ENCODE measurements at places on chromosomes 3 and 15. TPM values are rescaled to one million over a fixed set of nuclear protein-coding genes. Genes with fewer than 3 reads are reported as not detected.

DNA sequence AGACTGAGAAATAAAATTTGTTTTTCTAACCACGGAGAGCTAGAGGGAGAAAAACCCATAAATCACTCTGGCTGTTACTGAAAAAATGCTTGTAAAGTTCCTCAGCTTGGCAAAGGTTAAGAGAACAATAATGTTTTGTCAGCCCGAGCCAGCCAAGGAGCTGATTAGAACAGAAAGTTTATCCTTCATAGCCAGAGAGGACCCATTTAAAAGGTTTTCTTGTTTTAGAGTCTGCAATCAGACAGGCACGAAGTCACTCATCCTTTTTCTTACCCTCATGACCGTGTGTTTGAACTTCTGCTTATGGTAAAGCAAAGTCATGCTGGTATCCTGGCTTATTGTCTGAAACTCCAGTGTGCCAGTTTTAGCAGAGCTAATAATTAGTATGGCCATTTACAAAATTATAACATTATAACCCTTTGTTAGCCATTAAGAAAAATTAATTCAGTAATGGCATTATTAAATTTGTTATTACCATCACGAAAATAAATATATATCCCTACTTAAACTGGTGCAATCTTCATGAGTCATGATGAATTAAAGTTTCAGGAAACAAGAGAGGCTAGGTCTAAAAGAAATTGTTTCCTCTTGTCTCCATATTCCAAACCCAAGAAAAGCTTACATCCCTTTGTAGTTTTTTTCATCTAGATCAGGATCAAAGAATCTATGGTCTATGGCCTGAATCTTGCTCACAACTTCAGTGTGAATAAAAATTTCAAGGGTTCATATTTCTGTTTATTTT, 13.5 kb upstream of the STXBP5L start:
- no peak for DNase-seq
- no peaks in the 10 kb centered on the region for H3K4me1 ChIP-seq
- H3K27ac ChIP-seq, result no peak overlapping the region
- H3K27me3 ChIP-seq, result peaks cover 16% of the 10 kb centered on the region

GRCh38 chr3:36843065-36844051, 79.0 kb upstream of the DCLK3 start:
- H3K27ac ChIP-seq, result no peak overlapping the region
- no peak overlapping the region for H3K4me3 ChIP-seq
- DNase-seq, result no peak
- H3K27me3 ChIP-seq, result no peaks in the 10 kb centered on the region

GRCh38 chr3:49754536-49754935, 30.8 kb upstream of the GMPPB start:
- no peak overlapping the region for H3K4me3 ChIP-seq
- peaks cover 23% of the 10 kb centered on the region for H3K4me1 ChIP-seq
- no peaks in the 10 kb centered on the region for H3K27me3 ChIP-seq
- no peak for DNase-seq

- no peak overlapping the region for H3K4me3 ChIP-seq
- H3K27me3 ChIP-seq, result no peaks in the 10 kb centered on the region
- peaks cover 42% of the 10 kb centered on the region for H3K36me3 ChIP-seq
- peak overlapping the region; percentile 73 for H3K27ac ChIP-seq
- DNase-seq, result no peak
- H3K4me1 ChIP-seq, result peaks cover 9% of the 10 kb centered on the region
Measured at GRCh38 chr3:58102976-58103451, 94.8 kb downstream of the FLNB start.

DNA sequence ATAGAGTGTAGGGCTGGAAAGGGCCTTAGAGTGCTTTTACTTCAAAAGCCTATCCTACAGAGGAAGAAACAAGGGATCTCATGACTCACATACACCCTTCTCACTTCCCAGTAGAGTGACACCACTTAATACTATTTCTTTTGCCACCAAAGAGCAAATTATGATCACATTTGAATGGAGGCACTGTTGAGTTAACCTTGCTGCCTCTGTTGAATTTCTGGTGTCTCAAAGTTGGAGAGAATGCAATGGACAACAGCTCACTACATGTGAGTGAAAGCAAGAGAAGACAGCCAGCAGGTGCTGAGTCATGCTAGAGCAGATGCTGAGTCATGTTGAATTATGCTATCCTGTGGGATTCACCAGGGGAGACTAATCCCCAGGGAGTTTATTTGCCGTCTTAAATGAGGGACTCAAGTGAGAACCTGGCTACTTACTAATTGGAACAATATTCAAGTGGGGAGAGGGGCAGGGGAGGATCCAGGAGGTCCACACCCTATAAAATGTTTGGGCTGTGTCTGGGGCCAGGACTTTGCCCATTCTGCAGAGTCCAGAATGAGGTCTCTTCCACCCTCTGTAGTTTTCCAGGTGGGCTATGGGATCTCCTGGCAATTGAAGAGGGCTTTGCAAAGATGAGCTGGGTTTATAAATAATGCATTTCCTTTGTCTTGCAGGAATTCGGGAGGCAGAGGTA, 35.8 kb downstream of the ST8SIA2 start:
- H3K36me3 ChIP-seq, result peaks cover 15% of the 10 kb centered on the region
- DNase-seq, result no peak
- H3K27me3 ChIP-seq, result no peaks in the 10 kb centered on the region
- no peak overlapping the region for H3K4me3 ChIP-seq
- no peak overlapping the region for H3K27ac ChIP-seq
- no peaks in the 10 kb centered on the region for H3K4me1 ChIP-seq

WWTR1 gene
- total RNA-seq, result 45.4 TPM

DNA sequence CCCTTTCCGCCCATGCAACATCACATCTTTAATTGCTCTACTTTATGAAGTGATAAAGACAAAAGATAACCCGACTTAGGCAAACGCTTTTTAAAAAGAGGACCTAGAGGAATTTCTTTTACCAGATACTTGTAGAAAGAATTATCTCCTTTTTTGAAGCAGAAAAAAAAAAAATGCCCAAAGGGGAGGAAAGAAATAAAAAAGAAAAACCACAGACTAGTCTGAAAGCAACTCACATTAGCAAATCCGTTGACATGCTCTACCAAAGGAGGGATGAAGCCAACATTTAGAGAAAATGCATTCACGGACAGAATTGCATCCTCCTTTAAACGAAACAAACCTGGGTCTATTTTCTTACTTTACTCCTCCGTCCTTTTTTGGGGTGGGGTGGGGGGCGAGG, 213.6 kb downstream of the MEIS2 start:
- peaks cover 57% of the 10 kb centered on the region for H3K27me3 ChIP-seq
- peaks cover 60% of the 10 kb centered on the region for H3K4me1 ChIP-seq
- peaks cover 17% of the 10 kb centered on the region for H3K36me3 ChIP-seq
- H3K4me3 ChIP-seq, result peak overlapping the region; percentile 89
- DNase-seq, result no peak

COL6A5 gene
- 0.14 TPM for total RNA-seq

DNA sequence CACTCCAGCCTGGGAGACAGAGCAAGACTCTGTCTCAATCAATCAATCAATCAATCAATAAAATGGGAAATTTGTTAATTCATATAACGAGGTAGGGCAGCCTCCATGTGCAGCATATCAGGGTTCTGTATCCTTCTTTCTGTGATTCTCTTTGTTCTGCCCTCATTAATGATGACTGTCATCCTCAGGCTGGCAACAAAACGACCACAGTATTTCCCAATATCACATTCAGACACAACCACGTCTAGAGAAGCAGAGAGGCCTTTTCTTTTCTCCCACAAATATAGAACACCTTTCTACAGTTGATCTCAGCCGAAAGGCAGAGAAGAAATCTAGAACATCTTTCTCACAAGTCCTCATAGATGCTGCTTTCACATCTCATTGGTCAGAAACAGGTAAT, 11.2 kb downstream of the CEP19 start:
- H3K4me3 ChIP-seq, result no peak overlapping the region
- no peaks in the 10 kb centered on the region for H3K4me1 ChIP-seq
- DNase-seq, result no peak
- no peak overlapping the region for H3K27ac ChIP-seq
- no peaks in the 10 kb centered on the region for H3K27me3 ChIP-seq
- no peaks in the 10 kb centered on the region for H3K36me3 ChIP-seq

GRCh38 chr3:72829701-72830100, 18.5 kb downstream of the SHQ1 start:
- no peak overlapping the region for H3K27ac ChIP-seq
- H3K36me3 ChIP-seq, result peaks cover 26% of the 10 kb centered on the region
- DNase-seq, result no peak
- no peaks in the 10 kb centered on the region for H3K4me1 ChIP-seq
- no peak overlapping the region for H3K4me3 ChIP-seq

GRCh38 chr3:120798346-120798745, 55.8 kb downstream of the GTF2E1 start:
- H3K27ac ChIP-seq, result no peak overlapping the region
- H3K4me3 ChIP-seq, result no peak overlapping the region
- H3K4me1 ChIP-seq, result no peaks in the 10 kb centered on the region
- no peaks in the 10 kb centered on the region for H3K27me3 ChIP-seq
- DNase-seq, result no peak
- no peaks in the 10 kb centered on the region for H3K36me3 ChIP-seq

DNA sequence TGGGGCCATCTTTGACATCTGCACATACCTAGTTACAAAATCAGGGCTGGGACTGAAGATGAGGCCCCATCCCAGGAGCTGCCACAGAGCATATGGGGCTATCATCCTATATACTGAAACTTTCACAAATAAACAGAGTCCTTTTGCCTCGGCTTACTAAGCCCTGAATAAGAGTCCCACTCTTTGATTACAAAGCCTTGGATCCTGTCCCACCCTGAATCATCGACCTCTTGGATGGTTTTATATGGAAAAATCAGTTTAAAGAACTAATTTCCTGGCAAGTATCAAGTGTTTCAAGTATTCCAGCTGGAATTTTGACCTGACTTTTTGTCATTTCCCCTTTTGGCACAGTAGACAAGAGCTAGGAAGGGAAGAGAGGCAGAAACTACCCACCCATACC, 331.3 kb upstream of the FRG2C start:
- no peak overlapping the region for H3K4me3 ChIP-seq
- H3K27ac ChIP-seq, result no peak overlapping the region
- no peaks in the 10 kb centered on the region for H3K36me3 ChIP-seq
- DNase-seq, result no peak

- no peak overlapping the region for H3K4me3 ChIP-seq
- no peaks in the 10 kb centered on the region for H3K4me1 ChIP-seq
- H3K27ac ChIP-seq, result no peak overlapping the region
- H3K27me3 ChIP-seq, result peaks cover 16% of the 10 kb centered on the region
- DNase-seq, result no peak
Measured at GRCh38 chr3:38627956-38628355, 21.5 kb downstream of the SCN5A start.

- peaks cover 4% of the 10 kb centered on the region for H3K4me1 ChIP-seq
- H3K27me3 ChIP-seq, result no peaks in the 10 kb centered on the region
- no peak overlapping the region for H3K4me3 ChIP-seq
- H3K36me3 ChIP-seq, result peaks cover 21% of the 10 kb centered on the region
- DNase-seq, result no peak
Measured at GRCh38 chr3:180926526-180926925, 14.1 kb downstream of the FXR1 start.

- H3K27me3 ChIP-seq, result no peaks in the 10 kb centered on the region
- peaks cover 47% of the 10 kb centered on the region for H3K4me1 ChIP-seq
- peak overlapping the region; percentile 2 for H3K4me3 ChIP-seq
- H3K27ac ChIP-seq, result peak overlapping the region; percentile 81
- no peaks in the 10 kb centered on the region for H3K36me3 ChIP-seq
Measured at GRCh38 chr3:112671930-112672715, 31.2 kb upstream of the CCDC80 start.

DNA sequence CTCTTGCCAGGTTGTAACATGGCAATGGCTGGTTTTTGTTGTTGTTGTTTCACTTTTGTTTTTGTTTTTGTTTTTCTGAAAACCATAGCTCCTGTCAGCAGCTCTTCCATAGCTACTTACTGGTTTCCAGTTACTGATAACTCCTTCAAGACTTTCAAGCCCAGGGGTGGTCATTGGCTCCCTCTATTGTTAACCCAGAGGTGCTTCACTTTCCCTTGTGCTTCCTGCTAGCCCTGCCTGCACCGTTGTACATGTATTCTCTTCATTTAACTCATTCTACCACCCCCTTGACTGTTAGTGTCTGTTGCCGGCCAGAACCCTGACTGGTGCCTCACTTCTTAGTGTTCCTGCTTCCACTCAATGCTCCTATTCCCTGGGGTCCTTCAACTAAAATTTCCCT, 4.2 kb upstream of the TRAT1 start:
- H3K4me1 ChIP-seq, result no peaks in the 10 kb centered on the region
- H3K4me3 ChIP-seq, result no peak overlapping the region
- H3K27ac ChIP-seq, result no peak overlapping the region
- DNase-seq, result no peak

DNA sequence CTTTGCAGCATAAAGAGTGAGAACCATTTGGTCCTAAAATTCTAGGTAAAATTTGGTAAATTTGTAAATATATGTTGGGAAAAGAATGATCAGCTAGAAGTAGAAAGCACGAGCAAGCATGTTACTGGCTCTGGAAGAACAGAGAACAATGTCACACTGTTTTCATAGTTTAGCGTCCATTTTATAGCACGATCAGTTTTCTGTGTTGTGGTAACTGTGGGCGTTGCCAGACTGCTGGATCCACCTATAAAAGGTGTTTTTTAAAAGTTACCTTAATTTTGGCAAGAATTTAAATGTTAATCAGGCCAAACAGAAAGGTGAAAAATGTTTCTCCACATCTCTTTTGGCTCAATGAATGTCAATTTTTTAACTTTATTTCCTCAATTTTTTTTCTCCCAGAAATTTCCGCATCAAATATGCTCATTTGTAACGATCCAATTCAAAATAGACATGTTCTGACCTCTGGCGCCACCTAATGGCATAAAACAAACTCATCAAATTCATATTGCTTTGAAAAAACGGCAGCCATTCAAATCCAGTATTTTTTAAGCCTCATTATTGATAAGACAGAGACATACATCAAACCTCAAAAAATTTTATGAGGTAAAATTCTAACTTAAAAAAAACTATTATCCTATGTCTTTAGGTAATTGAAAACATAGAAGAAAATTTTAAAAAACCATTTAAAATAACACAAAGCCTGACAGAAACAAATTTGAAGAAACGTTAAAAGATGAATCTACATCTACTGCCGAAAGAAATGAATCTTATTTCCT, 5.5 kb upstream of the GP5 start:
- no peak overlapping the region for H3K4me3 ChIP-seq
- no peaks in the 10 kb centered on the region for H3K27me3 ChIP-seq
- H3K36me3 ChIP-seq, result no peaks in the 10 kb centered on the region
- no peak for DNase-seq
- no peak overlapping the region for H3K27ac ChIP-seq

DNA sequence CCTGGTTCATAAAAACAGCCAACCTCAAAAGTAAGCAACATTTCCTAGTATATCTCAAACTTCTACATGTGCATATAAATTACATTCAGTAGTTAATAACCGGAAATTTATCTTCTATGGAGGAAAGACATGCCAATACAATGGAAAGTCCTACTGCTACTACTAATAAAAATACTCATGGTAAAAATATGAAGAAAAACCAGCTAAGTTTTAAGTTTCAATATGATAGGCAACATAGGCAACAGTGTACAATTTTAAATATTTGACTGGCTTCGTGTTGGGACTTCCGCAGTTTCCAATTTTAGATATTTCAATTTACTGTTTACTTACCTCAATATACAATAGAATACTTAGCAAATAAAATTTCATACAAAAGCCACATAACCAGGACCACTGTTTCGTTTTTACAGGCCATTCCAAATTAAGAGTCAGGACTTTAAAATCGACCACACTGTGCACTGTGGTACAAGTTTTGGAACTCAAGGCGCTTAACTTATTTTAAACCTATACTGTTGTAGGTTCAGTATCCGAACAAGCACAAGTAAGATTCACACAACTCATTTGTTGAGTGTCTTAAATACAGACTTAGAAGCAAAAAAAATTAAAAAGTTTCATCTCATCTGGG, 2.9 kb downstream of the NAA50 start:
- H3K27me3 ChIP-seq, result no peaks in the 10 kb centered on the region
- DNase-seq, result no peak
- peaks cover 4% of the 10 kb centered on the region for H3K36me3 ChIP-seq
- peaks cover 35% of the 10 kb centered on the region for H3K4me1 ChIP-seq
